CD4-positive, alpha-beta T cell (primary cell): ENCODE measurements at places on chromosomes 5 and 9. TPM values are rescaled to one million over a fixed set of nuclear protein-coding genes. Genes with fewer than 3 reads are reported as not detected.

The NUTM2F gene
- not detected for total RNA-seq

The FAM193B gene
- 155 TPM for total RNA-seq

The CDC25C gene
- not detected for total RNA-seq

The KIAA0825 gene
- total RNA-seq: 1.6 TPM

DNA sequence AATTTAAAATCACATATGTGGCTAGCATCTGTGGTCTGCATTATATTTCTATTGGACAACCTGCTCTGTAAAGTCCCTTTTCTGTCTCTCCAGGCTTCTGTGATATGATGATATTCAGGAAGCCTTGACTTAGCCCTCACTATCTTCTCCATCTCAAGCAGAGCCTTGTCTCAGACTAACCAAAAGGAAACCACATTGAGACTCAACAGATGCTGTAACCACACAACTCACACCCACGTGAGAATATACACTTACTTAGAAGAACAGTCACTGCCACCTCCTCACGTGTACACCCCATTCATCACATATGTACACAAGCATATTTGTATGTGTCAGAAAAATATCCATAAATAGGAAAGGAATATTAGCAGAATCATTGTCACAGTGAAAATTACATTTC lies 33.6 kb downstream of the HTR4 start:
- no peak for DNase-seq

GRCh38 chr5:172769342-172769615 lies 1.7 kb downstream of the DUSP1 start:
- no peak for DNase-seq

- no peak for DNase-seq
Measured at GRCh38 chr5:14447958-14448911, 133.4 kb upstream of the OTULINL start.
